ENCODE measurements at places on chromosomes 2 and 18.

GRCh38 chr18:44686156-44686555 is 5.5 kb downstream of the SETBP1 start:
- DNase-seq = no peak

GRCh38 chr18:38887671-38888020 is 1322.0 kb upstream of the CELF4 start:
- DNase-seq = no peak

DNA sequence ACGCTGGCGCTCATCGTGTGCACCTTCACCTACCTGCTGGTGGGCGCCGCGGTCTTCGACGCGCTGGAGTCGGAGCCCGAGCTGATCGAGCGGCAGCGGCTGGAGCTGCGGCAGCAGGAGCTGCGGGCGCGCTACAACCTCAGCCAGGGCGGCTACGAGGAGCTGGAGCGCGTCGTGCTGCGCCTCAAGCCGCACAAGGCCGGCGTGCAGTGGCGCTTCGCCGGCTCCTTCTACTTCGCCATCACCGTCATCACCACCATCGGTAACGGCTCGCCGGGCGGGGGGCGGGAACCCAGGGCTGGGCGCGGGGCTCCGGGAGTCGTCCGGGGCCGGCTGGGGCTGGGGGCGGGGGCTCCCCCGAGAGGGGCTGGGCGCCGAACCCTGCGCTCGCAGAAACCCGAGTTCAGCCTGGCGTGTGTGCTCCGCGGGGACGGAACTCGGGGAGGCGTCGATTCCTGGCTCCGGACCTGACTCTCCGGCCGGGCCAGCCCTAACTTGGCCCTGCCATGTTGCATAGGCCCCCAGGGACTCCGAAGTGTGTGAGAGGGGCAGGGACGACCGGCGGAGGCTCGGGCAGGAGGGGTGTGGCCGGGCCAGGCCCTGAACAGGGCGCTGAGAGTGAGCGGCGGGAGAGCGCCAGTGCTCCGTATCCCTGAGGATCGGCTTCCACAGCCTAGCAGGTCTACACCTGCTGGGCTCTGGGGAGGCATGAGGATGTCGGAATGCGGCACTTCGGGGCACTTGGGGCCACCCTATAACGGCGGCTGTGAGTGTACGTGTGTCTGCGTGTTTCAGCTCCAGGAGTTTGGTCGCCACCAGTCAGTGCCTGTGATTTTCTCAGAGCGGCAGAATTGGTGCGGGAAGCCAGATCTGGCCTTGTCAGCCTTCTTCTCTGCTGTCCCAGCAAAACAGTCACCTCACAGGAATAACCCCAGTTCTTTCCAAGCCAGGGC is 651 bp downstream of the KCNK3 start:
- DNase-seq = no peak

- DNase-seq = no peak
Observed at GRCh38 chr2:231001036-231001435, 5.1 kb downstream of the SPATA3 start.

DNA sequence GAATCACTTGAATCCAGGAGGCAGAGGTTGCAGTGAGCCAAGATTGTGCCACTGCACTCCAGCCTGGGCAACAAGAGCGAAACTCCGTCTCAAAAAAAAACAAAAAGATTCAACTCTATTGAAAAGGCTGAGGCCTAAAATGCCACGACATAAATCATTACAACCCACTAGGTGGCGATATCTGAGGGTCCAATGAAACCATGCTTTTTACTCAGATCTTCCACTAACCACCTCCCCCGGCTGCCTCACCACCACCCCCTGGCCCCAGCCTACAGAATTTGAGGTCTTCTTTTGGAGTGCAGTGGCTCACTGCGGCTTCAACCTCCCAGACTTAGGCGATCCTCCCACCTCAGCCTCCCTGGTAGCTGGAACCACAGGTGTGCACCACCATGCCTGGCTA is 57.5 kb downstream of the AP1S3 start:
- peak; percentile 58 for DNase-seq

DNA sequence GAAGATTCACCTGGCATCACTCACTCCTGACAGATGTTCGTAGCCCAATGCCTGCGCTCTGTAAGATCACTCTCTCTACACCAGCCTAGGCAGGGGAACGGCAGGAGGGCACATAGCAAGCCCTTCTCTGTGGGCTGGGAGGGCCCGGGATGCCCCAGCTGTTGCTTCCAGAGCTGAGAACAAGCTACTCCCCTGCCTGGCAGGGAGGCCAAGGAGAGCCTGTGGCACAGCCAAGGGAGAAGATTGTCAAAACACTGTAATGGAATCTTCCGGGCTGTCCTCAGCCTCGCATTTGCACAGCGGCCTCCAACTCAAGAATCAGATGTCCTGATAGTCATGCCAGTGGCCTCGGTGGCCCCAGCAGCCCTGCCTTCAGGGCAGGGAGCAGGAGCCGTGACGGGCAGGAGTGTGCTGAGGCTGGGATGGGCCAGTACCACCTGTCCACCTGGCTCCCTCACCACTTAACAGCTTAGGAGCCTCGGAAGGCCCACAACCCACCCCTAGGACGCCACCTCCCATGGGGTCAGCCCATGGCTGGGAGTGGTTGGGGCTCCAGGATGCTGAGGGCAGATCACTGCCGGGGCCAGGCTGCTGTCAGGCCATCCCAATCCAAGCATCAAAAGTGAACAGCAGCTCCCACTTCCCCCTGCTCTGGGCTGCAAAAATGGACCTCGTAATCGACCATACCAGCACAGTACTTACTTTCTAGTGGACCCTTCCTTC is 21.9 kb upstream of the SLC35F6 start:
- DNase-seq = no peak

DNA sequence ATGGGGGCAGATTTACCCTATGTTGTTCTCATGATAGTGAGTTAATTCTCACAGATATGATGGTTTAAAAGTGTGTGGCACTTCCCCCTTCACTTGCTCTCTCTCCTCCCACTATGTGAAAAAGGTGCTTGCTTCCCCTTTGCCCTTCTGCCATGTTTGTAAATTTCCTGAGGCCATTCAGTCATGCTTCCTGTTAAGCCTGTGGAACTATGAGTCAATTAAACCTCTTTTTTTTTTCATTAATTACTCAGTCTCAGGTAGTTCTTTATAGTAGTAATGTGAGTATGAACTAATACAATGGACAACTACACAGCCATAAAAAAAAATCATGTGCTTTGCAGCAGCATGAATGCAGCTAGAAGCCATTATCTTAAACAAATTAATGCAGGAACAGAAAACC is 118.5 kb downstream of the CALCRL start:
- no peak for DNase-seq

DNA sequence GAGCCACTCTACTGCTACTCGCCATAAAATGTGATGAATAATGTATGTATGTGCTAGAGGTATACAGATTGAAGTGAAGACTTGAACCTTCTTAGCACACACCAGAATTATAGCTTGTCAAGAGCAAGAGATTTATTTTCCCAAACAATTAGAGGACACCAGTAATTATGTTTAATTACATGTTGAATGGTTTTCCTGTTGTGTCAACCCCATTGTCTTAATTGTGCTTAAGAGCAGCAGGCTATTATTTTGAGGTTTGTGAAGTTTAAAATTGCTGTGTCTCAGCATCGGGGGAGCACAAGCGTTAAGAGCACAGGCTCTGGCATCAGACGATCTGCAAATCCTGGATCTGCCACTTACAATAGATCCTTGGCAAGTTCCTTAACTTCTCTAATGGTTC is 29.0 kb downstream of the KIF5C start:
- no peak for DNase-seq

GRCh38 chr2:216633616-216634369 is 573 bp downstream of the IGFBP2 start:
- DNase-seq = no peak

DNA sequence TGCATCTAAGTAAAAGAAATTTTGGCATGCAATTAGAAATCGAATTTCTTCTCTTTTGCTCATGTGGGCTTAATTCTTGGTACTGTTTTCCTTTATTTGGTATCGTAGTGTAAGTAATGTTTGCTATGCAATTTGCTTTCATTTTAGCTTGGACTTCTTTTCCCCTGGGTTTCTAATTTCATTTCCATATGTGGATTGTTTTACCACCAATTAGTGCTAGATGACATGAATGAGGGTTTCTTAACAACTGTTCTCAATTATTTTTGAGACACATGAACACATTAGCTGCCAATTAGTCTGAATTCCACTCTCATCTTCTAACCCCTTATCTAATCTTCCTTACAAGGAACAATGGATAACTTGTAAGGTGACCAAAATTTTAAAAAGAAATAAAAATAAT is 1047.2 kb upstream of the PIK3C3 start:
- DNase-seq = no peak

GRCh38 chr2:29042561-29043075 is 31.7 kb downstream of the PCARE start:
- DNase-seq = no peak

DNA sequence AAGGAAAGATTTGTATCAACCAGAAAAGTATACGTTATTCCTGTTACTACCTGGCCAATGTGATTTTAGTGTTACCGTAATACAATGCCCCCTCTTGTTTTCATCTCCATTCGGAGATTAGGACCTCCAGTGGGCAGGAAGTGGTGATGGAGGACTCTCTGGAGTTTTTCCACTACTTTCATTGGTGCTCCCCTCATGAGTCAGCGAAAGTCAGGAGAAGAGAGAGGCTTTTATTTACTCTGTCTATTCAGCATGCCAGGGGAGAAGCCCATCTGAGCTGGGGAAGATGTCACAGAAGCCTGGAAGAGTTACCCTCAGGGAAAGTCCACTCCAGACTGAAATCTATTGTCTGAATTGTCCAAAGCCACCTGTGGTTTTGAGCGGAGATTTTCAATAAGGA is 88.2 kb upstream of the THUMPD2 start:
- DNase-seq = no peak

- DNase-seq = peak; percentile 93
Observed at GRCh38 chr18:55268151-55268601, 308.9 kb upstream of the CCDC68 start.

GRCh38 chr2:9492927-9493326 is 18.6 kb downstream of the IAH1 start:
- DNase-seq = no peak

DNA sequence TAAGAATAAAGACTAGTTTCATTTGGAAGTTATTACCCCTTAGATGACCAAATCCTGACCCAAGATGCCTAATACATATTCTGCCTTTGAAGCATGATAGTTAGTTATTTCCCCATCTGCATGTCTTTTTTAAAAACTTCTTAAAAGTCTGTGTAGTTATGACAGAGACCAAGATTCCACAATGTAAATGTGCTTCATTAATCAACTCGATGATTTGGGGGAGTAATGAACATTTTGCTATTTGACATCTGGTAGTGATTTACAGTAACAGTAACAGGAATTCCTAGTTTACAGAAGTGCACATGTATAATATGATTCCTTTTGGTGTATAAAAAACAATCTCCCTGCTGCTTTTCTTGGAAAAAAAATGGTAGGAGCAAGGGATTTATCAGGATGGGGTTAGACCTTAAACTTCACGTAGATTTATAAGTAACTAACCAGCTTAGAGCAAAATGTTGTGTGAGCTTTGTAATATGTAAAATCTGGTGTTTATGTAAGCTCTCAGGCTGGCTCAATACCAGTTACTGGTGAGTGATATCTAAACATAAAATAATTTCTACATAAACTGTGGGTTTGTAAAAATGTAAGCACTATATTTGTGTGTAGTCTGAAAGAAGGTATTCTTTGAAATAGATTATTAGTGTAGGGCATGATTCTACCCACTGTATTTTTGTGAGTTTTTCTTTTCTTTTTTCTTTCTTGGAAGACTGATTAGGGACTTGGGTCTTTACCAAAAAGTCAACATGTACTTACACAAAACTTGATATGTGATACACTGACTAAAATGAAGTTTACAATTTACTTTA is 641.6 kb downstream of the EPHA4 start:
- no peak for DNase-seq

DNA sequence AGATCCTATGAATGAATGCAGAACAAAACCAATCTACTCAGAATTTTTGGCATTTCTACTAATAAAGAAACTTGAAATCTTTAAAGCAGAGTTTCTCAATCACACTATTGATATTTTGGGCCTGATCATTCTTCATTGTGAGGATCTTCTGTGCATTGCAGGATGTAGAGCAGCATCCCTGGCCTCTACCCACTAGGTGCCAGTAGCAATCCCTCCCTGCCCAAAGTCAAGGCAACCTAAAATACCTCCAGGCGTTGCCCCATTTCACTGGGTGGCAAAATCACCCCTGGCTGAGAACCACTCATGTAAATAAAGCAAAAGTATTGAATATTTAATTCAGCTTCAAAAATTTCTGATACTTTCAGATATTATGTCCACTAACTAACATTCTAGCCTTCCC is 213.0 kb downstream of the SP3 start:
- DNase-seq = peak; percentile 10

DNA sequence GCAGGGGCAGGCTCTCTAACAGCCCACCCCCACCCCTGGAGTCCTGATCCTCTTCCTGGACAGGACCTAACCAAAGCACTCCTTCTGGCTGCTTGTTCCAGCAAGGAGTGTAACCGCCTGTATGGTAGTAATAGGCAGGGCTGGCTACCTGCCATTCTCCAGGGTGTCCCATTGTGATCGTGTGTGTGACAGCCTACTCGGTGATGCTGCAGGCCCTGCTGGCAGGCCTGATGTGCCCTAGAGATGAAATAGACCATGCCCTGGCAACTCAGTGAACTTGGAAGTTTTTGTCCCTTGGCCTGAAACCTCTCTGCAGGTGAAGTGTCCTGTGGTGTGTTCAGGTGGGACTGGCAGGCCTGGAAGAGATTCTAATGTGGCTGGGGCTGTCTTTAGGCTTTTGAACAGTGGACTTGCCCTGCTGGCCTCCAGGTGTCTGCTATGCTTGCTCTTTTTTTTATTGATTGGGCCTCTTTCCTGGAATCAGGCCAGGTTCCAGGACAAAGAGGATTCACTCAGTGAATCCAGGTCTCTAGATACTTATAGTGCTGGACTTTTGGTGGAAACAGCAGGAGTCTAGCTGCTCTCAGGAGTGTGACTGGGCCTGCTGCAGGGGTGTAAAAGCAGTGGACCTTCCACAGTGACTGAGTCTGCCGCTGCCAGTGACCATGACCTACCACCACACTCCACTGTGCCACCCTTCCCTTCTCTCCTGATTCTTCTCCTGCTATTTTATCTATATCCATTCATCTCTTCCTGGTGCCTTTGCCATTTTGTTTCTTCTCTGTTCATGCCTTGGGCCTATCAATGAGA is 132.1 kb downstream of the CTIF start:
- DNase-seq = no peak

Measured in MM.1S (cell line).